Anterior cingulate cortex (tissue), 58 donors: ENCODE measurements at places on chromosomes 7 and 10.

DNA sequence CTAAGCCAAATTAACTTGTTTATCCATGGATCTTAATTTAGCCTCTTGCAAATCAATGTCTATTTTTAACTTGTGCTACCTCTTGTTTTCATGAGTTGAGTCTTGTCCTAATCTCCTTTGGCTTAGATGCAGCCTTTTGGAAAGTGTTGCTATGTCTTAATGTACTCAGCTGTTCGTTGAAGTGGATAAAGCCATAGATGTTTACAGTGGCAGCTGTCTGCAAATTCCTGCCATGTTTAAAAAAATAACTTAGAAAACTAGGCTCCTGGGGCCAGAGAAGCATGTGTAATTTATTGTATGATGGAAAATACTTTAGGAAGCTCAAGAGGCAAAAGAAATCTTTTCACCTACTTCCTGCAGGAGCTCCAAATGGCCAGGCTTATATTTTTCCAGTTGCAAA is 253.1 kb upstream of the RHOBTB1 start:
- no peak for DNase-seq

- DNase-seq: no peak
These were observed 1.6 kb downstream of the GLCCI1 start for GRCh38 chr7:7970237-7970530.

DNA sequence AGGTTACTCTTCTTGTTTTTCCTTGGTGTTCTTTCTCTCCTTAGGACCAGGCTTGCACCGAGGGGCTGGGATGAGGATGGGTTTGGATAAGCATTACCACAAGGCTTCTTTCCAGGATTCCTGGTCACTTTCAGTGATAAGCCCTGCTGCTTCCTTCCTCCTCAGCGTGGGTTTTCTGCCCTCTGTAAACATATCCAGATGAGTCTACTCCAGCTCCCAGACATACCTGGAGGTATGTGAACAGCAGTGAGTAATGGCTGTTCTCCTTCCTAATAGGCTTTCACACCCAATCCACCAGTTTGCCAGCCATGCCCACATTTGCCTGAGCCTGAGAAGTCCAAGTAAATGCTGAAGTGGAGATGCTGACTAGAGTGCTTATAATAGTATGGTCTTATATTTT is 229.8 kb upstream of the YAE1 start:
- no peak for DNase-seq

GRCh38 chr10:112244197-112244596 is 39.0 kb upstream of the TECTB start:
- DNase-seq: no peak

GRCh38 chr10:103336370-103336769 is 14.6 kb downstream of the PCGF6 start:
- no peak for DNase-seq

GRCh38 chr7:156832195-156832877 is 60.6 kb downstream of the LMBR1 start:
- DNase-seq: no peak

DNA sequence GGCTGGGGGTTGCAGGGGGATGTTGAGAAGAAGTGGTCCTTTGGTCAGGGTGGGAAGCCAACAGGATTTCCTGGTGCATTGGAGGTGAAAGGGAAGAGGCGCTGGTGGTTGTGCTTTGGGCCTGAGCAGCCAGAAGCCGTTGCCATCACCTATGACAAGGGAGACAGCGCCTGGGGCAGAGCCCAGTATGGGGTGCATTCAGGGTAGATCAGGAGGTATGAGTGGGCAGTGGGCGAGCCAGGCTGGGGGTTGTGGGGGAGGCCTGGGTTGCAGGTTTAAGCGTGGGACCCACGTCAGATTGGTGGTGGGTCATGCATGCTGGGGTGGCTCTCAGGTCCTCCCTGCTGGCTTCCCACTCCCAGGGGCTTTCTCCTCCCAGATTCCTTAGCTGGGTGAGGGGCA is 6.3 kb upstream of the PILRB start:
- DNase-seq: no peak

- no peak for DNase-seq
These were observed 64.4 kb upstream of the CARD11 start for GRCh38 chr7:3107889-3108570.

DNA sequence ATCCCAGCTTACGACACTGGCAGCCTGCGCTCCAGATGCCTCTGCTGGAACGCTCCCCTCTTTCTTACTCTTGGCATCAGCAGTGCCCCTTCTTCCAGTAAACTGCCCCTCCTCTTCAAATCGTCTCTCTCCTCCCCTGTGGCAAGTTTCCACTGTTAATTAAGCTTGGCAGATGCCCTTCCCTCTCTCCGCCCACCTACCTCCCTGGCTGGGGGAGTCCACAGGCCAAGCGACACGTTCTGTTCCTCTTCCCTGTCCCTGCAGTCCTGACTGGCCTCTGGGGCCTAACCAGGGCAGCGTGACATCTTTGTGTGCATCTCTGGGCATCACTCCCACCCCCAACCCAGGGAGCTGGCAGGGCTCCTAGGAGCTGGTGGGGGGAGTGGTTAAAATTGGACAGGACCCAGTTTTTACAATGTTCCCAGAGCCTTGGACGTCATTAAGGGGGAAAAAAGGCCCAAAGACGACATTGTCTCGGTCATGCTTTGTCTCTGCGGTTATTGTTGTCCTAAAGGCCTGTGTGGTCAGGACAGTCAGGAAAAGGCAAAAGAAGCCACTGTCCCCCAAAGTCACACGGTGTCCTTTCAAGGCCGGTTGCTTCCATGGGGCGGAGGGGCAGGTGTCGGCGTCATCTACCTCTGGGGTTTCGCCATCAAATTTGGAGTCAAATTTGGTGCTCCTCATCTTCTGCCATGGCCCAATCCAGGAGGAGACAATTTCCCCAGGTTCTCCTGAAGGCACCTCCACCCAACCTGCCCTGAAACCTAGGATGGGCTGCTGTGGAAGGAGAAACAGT is 54.2 kb downstream of the DLG5 start:
- peak; percentile 78 for DNase-seq

DNA sequence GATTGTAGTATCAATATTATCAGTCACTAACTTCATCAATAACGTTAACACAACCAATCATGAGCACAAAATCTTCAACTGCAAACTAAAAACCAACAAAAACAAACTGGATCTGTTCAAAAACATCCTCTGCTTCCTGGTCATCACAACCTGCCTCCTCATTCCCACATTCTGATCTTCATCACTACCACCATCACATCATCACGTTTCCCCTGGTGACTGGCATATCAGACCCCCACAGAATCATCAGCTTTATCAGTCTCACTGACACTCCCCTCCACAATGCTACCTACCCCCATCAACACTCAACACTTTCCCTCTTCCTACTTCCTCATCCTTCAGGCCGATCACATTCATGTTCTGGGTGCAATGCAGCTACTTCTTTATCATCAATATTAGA is 11.4 kb downstream of the XPNPEP1 start:
- DNase-seq: no peak

DNA sequence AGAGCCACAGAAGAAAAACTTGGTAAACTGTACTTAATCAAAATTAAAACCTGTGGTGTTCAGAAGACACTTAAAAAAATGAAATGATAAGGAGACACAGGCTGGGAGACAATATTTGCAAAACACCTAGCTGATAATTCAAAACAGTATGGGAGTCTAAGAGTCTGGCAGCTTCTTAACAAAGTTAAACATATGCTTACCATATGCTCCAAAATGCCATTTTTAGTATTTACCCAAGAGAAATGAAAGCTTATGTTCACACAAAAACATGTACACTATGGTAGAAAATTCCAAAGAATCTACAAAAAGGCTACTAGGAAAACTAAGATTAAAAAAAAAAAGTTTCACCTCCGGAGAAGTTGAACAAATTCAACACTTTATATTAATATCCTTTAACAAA is 48.6 kb downstream of the ITGB1 start:
- DNase-seq: no peak

GRCh38 chr10:44310762-44311562 is 73.9 kb downstream of the CXCL12 start:
- DNase-seq: peak; percentile 74

- no peak for DNase-seq
These were observed 128.5 kb upstream of the CDK1 start for GRCh38 chr10:60649485-60650377.

GRCh38 chr7:132328760-132329159 is 247.5 kb downstream of the PLXNA4 start:
- DNase-seq: no peak

GRCh38 chr7:27398851-27399250 is 156.2 kb downstream of the EVX1 start:
- no peak for DNase-seq

- no peak for DNase-seq
These were observed 49.0 kb downstream of the NDUFB2 start for GRCh38 chr7:140745266-140746058.

DNA sequence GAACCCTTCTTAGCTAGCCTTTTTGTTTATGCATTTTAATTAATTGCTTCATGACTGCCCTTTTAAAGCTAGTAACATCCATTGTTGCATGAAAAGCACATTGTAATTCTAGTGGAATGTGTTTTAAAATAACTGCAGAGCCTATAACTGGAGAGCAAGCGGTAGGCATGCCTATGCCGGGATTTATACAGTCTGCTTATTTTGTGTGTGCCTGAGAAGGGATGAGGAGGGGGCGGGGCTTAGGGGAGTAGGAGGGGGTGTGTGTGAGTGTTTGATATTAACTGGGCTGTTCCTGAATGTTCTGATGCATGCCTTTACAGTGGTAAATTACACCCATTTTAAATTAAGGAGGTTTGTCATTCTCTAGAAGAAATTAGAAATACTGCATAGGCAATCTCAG is 208.1 kb downstream of the TCF7L2 start:
- DNase-seq: no peak

- DNase-seq: no peak
These were observed 23.3 kb upstream of the ZNF273 start for GRCh38 chr7:64879800-64880199.

GRCh38 chr10:66627156-66627555 is 298.7 kb upstream of the LRRTM3 start:
- no peak for DNase-seq

GRCh38 chr7:69115788-69116187 is 482.5 kb upstream of the AUTS2 start:
- no peak for DNase-seq

DNA sequence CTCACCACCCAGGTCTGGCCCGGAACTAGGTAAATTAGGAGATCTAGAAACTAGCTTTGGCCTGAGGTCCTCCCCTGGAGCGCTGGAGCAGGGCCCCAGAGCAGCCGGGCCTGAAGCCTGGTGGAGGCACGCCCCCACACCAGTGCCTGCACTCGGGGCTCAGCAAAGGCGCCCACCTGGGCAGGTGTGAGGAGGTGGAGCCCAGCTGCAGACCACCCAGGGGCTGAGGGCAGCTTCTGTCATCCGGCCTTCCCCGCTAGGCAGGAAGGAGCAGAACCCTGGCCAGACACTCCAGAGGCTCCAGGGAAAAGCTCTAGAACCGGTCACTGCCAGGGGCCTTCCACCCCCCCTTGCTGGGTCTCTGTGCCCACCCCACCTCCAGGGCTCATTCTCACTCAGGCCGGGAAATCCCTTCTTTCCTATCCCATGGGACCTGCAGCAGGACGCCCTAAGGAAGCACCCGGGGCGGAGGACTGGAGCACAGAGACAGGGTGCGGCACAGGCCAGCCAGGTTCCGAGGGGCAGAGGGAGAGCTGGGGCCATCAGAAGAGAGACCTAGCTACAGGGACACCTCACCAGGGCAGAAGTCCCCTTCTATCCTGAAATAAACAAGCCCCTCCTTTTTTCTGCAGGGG is 161.2 kb downstream of the NRF1 start:
- DNase-seq: no peak

- DNase-seq: no peak
These were observed 42.1 kb downstream of the ASB4 start for GRCh38 chr7:95527776-95528250.

- no peak for DNase-seq
These were observed 110.6 kb upstream of the IMMP2L start for GRCh38 chr7:111672901-111673300.

GRCh38 chr7:71775648-71776047 is 636.5 kb downstream of the CALN1 start:
- no peak for DNase-seq

- no peak for DNase-seq
These were observed 62.0 kb downstream of the BBS9 start for GRCh38 chr7:33191340-33191739.

- no peak for DNase-seq
These were observed 9.2 kb downstream of the INPP5A start for GRCh38 chr10:132546567-132547420.

DNA sequence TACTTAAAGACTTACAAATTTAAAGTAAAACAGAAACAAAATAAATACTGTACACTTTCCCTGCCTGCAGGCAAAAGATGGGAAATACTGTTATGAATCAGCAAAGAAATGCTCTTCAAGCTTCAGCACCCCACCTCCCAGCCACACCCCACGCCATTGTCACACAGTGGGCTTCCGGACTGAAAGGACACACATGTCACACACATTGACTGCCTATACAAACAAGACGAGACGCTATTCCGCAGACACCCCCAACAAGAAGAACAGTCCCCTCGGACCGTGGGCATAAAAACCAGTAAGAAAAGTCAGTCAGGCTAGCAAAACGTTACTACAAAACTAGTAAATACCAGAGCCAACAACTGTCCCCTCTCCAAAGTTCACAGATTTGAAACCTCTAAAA is 22.2 kb upstream of the PARP12 start:
- no peak for DNase-seq

GRCh38 chr10:133614830-133615580 is 11.6 kb downstream of the FRG2B start:
- DNase-seq: no peak

- no peak for DNase-seq
These were observed 80.5 kb upstream of the LRGUK start for GRCh38 chr7:134046594-134047128.

DNA sequence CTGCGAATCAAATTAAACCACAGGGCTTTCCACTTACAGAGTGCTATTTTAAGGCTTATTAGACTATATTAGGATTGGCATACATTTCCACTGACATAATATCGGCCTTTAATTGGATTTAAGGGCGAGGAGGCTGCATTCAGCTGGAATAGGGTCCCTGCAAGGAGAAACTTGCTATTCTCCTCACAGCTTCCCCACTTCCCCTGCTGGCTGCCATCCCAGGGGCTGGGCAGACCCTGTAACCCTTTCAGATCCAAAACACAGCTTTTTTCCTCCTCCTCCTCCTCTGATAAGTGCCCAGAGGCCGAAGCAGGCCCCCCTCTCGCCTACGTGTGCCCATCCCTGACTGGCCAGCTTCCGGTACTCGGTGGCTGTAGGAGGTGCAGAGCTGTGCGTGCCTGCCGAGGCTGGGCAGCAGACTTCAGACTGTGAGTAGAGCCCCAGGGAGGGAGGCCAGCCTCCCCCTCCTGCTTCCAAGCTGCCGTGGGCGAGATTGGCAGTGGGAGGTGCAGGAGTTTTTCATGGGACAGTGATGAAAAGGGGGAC is 224.2 kb downstream of the PLXNA4 start:
- no peak for DNase-seq

- DNase-seq: peak; percentile 70
These were observed 1.6 kb downstream of the FZD8 start for GRCh38 chr10:35640474-35640873.

- no peak for DNase-seq
These were observed 26.5 kb downstream of the FAM204A start for GRCh38 chr10:118315629-118316028.

GRCh38 chr7:24756545-24757352 is 515 bp downstream of the GSDME start:
- peak; percentile 22 for DNase-seq
